Stimulated activated CD4-positive, alpha-beta T cell treated with anti-CD3 and anti-CD28 coated beads, Interleukin-12 subunit alpha, Interleukin-12 subunit beta, amount 100 ng/mL, for 24 hours (primary cell): ENCODE measurements at places on chromosomes 3 and 15.

DNA sequence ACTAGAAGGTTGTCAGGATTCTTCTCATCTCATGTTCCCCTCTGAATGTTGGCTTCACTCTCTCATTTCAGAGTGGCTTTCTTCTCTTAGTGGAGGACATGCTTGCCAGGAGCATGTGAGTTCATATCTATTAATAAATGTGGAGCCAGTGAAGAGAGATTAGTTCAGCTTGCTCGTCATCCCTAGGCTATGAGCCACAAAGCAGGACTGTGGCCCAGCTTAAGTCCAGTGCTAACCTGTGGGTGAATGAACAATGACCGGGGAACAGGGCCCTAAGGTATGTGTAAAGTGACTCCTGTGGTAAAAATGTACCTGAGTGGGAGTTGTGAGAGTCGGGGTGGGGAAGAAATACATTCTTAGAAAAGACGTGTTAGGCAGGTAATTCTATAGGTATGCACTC, 96.9 kb upstream of the TBL1XR1 start:
- DNase-seq = no peak

GRCh38 chr15:58201516-58201915, 63.3 kb downstream of the AQP9 start:
- no peak for DNase-seq

- no peak for DNase-seq
These were observed 17.6 kb downstream of the EIF4E3 start for GRCh38 chr3:71707595-71707994.

DNA sequence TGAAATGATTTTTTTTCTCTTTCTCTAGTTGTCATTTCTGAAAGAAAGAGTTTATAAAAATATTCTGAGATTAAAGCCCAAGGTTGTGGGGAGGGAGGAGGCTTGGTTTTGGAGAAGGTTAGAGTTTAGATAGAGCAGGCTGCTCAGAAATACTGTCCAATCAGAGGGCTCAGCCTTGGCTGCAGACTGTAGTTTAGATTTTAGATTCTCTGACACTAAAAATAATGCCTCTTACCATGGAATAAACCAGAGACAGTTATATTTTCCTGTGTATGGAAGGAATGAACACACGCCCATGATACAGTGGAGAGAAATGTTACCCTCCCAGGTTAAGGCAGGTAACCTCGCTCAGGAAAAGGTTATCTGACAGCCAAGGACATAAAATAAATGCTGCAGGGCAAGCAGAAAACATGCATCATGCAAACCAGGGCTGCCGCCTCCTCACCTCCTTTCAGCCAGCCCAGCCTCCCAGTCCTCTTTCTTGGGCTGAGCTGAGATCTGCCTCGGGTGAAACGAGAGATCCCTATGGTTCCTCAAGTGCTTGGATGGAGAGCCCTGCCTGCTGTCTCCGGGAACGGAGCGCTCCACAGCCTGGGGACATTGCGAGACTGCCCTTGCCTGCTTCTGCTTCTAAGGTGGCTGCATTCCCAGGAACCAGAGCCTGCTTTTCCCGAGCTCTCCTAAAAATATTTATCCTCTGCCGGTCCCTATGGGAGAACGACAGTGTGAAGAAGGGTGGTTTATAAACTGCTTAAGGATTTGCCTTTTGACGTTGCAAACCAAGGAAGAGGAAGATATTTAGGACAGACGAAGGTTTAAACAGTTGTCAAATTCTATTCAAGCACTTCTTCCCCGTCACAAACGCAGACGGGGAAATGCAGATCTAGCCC, 848 bp downstream of the NCEH1 start:
- DNase-seq = no peak

GRCh38 chr3:62551556-62551955, 178.2 kb upstream of the FEZF2 start:
- DNase-seq = no peak

DNA sequence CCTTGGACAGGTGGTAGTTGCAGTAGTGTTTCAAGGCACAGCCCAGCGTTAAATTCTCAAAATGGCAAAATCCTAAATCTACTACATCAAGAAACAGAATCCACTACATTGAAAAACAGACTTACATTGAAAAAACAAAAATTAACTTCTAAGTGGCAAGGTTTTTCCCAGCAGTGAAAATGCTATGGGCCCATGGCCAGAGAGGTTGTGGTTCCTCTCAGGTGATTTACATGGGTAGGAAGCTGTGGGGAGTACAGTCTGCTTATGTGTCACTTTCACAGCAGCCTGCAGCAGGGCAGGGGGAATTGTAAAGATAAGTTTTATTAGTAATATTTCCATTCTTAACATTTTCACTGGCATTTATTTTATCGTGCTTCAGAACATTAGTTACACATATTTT, 24.9 kb downstream of the TTC14 start:
- no peak for DNase-seq

- DNase-seq = no peak
These were observed 1.9 kb downstream of the ROBO2 start for GRCh38 chr3:77041811-77042210.

DNA sequence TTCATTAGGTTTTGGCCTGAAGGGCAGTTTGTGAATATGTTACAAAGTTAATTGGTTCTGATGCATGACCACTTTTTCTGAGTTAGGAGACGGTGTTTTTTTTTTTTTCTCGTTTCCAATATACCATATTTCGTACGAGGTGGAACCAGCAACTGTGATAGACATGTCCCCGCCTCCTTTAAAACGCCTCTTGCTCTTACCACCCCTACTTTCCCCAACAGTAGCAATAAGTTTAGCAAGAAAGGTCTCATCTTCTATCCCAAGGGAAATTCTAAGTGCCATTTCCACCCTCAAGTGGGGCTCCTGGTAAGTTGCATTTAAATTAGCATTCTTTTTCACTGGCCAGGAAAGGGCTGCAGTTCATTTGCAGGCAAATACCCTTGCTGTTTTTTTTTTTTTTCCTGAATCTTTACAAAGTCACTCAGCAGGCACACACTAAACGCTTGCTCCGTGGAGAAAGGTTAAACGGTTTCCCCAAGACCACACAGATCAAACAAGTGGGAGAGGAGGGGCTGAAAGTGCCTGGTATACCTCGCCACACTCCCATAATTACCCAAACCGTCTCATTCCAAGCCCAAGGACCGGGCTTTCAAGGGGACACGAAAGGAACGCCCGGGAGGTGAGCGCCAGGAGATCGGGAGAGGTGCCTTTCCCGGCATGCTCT, 39.5 kb upstream of the MGA start:
- DNase-seq = no peak

- no peak for DNase-seq
These were observed 11.8 kb upstream of the P2RY1 start for GRCh38 chr3:152823173-152823572.

DNA sequence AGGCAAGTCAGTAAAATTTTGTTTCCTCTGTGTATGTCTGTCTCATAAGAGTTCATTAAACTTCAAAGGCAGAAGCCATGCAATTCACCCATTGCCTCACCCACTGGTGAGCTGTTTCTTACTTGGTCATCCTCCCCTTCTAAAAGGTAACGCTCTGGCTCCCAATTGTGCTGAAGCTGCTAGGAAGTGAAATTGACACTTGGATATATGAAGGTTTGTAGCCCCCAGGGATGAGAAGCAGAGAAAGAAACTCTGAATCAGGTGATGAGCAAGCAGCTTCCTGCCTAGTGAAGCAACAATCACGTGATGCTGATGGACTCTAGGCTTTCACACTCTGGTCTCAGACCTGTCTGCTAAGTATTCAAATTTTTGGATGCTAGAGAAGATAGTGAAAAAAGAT, 70.7 kb downstream of the CD200R1L start:
- no peak for DNase-seq

DNA sequence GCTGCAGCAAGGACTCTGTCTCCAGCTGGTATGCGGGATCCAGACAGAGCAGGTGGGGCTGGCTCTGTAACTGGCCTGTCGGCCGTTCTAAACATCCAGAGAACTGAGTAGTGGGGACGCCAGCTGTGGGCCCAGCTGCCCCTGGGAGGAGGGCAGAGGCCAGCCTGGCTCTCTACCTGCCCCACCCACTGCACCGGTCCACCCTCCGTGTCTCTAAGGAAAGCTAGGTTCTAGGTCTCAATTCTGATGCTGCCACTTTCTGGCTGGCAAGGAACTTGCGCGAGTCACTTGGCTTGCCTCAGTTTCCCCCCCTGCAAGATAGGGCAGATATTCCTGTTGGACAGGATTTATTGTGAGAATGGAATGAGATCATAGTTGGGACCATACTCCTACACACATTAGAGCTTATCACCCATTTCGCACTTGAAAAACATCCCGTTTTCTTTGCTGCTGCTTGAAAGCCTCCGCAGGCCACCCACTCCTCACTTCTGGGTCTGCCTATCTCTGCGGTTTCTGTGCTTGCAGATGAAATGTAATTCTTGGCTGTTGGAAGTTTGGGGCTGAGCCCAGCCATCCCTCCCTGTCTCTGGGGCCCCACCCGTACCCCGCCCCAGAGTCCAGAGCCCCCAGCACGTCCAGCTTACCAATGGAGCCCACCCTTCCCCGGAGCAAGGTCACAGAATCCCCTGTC, 65.8 kb downstream of the IQSEC1 start:
- DNase-seq = no peak

DNA sequence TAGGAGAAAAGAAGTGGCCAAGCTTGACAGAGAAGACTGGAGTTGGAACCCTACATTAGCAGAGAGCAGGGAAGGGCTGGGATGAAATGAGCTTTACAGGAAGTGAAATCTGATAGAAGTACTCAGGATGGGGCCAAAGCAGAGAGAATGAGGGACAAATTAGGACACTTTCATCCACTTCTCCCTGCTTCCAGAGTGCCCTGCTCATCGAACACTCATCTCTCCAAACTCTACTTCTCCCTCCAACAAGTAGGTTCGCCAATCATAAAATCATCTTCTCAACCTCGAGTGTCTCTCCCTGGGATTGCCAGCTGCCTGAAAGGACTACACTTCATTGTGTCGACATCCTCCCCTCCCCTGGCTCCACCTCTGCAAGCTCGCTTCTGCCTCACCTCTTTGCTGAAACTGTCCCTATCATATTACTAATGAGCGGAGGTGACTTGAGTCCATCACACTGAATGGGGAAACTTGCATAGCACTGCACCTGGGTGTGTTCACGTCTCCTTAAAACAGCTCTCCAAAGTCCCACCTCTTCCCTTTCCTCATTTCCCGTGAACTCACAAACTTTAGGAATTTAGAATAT, 365.8 kb downstream of the FOXP1 start:
- DNase-seq = no peak

- DNase-seq = no peak
These were observed 213.7 kb downstream of the LPP start for GRCh38 chr3:188367678-188368077.

- no peak for DNase-seq
These were observed 286.0 kb upstream of the SUCLG2 start for GRCh38 chr3:67940210-67940952.

GRCh38 chr3:68239542-68239941, 585.1 kb upstream of the SUCLG2 start:
- no peak for DNase-seq

GRCh38 chr3:119637679-119638477, 22.5 kb downstream of the POPDC2 start:
- no peak for DNase-seq
